Fibroblast of lung (primary cell): ENCODE measurements at places on chromosomes 13 and 19. TPM values are rescaled to one million over a fixed set of nuclear protein-coding genes. Genes with fewer than 3 reads are reported as not detected.

MAB21L1 gene
- 0.77 and 2.0 TPM in 2 replicates for total RNA-seq

DNA sequence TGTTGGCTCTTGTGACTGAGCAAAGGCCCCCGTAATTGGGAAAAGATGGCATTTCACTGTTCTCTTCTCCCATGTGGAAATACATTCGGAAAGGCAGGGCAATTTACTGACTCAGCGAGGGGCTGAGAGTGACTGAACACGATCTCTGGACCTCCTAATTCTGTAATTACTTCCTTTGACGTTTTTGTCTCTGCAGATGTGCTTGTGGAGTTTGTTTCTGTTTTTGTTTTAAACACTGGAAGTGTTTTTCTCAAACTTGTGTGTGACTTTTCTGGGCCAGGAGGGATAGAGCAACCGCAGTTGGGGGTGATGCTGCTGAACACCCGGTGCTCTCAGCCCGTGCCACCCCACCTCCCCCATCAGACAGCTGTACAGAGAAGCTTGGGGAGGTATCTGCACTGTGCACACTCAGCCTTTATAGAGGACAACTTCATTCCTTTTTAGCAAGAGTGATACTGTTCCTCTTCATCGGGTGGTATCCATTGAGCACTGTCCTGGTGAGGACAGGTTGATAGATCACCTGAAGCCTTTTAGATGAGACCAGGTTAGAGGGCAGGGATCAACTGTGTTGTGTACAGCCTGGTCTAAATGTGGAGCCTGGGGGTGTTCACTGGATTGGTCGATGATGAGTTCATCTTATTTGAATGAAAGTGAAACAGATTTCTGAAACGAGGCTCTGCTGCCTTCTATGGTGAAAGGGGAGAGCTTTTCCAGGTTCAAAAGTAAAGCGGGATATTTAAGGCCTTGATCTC is 117.4 kb downstream of the ESD start:
- H3K27me3 ChIP-seq = no peaks in the 10 kb centered on the region
- peak; percentile 76 for DNase-seq
- no peaks in the 10 kb centered on the region for H3K36me3 ChIP-seq
- peak overlapping the region; percentile 41 for H3K4me3 ChIP-seq
- H3K4me1 ChIP-seq = peaks cover 10% of the 10 kb centered on the region
- H3K27ac ChIP-seq = peak overlapping the region; percentile 91

DNA sequence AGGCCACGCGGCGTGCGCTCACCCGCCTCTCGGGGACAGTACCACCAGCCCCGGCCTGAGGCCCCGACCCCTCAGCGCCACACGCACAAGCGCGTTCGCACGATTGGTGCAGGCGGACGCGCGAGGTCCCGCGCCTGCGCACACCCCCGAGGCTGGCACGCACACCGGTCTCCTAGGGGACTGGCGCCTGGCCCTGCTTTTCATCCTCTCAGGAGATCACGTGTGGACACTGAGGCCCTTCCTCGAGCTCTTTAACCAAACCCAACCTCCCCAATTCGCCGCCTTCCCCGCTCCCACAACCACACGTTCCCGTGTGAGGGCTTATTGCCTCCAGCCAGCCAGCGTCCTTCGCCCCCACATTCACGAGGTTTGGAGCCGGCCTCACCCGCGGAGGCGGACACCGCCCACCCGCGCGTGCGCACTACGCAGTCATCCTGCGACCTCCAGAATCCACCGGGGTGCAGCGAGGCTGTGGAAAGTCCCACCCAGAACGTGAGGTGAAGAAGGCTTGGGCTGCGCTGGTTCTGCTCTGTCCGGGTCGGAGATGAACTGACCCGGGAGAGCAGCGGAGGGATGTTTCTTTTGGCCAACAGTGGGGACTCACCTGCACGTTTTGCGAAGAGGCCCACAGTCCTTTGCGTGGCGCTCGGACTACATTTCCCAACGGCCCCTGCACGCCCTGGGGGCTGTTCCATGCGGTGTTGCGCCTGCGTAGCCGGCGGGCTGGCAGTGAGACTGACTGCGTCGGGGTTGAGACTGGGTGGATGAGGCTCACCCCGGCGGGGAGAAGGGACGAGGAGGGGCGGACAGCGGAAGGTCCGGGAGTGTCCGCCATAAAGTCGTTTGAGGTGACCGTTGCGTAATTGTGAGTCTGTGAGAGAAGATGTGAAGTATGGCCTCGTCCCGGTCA is 539 bp upstream of the ZNF667 start:
- H3K27ac ChIP-seq = peak overlapping the region; percentile 75
- no peaks in the 10 kb centered on the region for H3K4me1 ChIP-seq
- H3K36me3 ChIP-seq = no peaks in the 10 kb centered on the region
- H3K4me3 ChIP-seq = peak overlapping the region; percentile 83
- no peaks in the 10 kb centered on the region for H3K27me3 ChIP-seq

TMEM221 gene
- total RNA-seq = under 0.01 and 0.17 TPM in 2 replicates

DNA sequence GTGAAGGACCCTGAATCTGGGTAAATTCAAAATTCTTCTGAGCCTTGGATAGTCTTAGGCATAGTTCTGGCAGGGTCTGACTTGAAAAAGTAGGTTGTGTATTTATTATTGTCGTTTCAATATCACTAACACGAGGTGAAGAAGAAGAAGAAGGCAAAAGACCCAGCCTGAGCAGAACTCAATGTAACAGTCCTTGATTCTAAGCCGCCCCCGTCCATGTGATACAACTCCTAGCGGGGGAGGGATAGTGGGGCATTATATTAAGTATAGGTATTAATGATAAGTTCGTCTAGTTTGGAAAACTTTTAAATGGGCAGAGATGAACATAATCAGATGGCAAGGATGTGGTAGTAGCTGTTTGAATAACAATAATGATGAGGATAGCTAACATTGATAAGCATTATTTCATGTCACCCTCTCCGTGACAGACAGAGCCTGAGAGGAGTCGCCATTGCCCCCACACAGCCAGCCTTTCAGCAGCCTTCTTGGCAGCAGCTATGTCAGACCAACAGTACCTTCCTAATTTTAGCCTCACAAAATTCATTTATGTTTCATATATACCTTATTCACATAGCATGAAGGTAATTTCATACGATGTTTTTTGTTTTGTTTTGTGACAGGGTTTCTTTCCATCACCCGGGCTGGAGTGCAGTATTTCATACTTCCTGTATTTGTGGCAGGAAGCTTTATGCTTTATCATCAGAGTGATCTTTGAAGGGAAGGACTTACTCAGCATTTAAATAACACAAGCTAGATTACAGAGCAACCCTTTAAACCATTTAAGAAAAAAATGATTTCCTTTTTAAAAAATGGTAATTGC is 64.4 kb upstream of the NPAS1 start:
- H3K4me1 ChIP-seq = peaks cover 20% of the 10 kb centered on the region
- no peaks in the 10 kb centered on the region for H3K27me3 ChIP-seq
- peaks cover 2% of the 10 kb centered on the region for H3K36me3 ChIP-seq
- peak; percentile 69 for DNase-seq

VMAC gene
- 6.4 and 8.3 TPM in 2 replicates for total RNA-seq

- no peaks in the 10 kb centered on the region for H3K27me3 ChIP-seq
- peaks cover 5% of the 10 kb centered on the region for H3K4me1 ChIP-seq
- H3K27ac ChIP-seq = peak overlapping the region; percentile 89
- peak overlapping the region; percentile 94 for H3K4me3 ChIP-seq
Measured at GRCh38 chr13:99501848-99502301, 603 bp downstream of the TM9SF2 start.

TRPC4 gene
- 1.7 and 2.6 TPM in 2 replicates for total RNA-seq

- DNase-seq = no peak
- H3K36me3 ChIP-seq = no peaks in the 10 kb centered on the region
- no peak overlapping the region for H3K4me3 ChIP-seq
Measured at GRCh38 chr13:81199956-81200355, 859.0 kb upstream of the SPRY2 start.

GRCh38 chr13:95083758-95084157 is 217.5 kb downstream of the ABCC4 start:
- peak; percentile 83 for DNase-seq
- H3K4me1 ChIP-seq = peaks cover 4% of the 10 kb centered on the region
- H3K36me3 ChIP-seq = no peaks in the 10 kb centered on the region
- no peak overlapping the region for H3K4me3 ChIP-seq

GRCh38 chr19:34313188-34313587 is 51.8 kb upstream of the GPI start:
- no peak overlapping the region for H3K4me3 ChIP-seq
- H3K27ac ChIP-seq = no peak overlapping the region
- H3K4me1 ChIP-seq = peaks cover 16% of the 10 kb centered on the region
- peak; percentile 52 for DNase-seq

GRCh38 chr19:58009666-58010301 is 7.2 kb upstream of the ZNF606 start:
- H3K4me1 ChIP-seq = no peaks in the 10 kb centered on the region
- DNase-seq = peak; percentile 81
- no peaks in the 10 kb centered on the region for H3K27me3 ChIP-seq
- peak overlapping the region; percentile 47 for H3K27ac ChIP-seq
- peak overlapping the region; percentile 56 for H3K4me3 ChIP-seq
- H3K36me3 ChIP-seq = peaks cover 3% of the 10 kb centered on the region

PPP1R13L gene
- total RNA-seq = 1.5 and 3.0 TPM in 2 replicates

ATCAY gene
- not detected in 2 replicates for total RNA-seq

- H3K4me3 ChIP-seq = peak overlapping the region; percentile 93
- peaks cover 10% of the 10 kb centered on the region for H3K4me1 ChIP-seq
- no peaks in the 10 kb centered on the region for H3K27me3 ChIP-seq
Measured at GRCh38 chr13:50080203-50080910, 65.1 kb downstream of the KCNRG start.

LRRC4B gene
- 0.17 and 0.26 TPM in 2 replicates for total RNA-seq

DNA sequence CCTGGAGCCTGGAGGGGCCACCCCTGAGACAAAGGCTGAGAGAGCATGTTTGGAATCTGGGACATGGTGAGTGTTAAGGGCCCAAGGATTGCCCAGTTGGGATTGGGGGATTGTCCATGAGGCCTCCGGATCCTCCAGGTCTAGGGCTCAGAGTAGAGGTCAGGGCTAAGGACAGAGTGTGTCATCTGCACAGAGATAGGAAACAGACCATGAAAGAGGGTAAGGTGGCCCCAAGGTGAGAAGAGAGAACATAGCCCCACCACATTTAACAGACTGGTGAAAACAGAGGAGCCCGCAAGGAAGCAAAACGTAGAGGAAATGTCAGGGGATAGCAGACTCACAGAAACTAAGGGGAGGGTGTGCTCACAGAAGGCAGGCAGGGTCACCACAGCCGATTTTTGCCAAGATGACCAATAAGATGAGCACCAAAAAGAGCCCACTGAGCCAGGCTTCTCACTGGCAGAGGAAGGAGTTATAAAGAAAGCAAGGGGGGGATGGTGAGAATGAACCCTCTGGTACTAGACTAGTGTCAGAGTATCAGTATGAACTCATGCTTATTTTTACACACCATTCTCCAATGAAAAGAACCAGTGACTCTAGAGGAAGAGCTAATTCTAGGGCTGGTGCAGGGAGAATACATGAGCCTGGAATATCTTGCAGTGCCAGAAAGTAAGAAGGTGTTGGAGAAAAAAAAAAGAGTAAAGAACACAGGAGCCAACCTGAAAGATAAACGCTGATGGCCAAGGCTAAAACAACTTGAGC is 17.5 kb downstream of the DYRK1B start:
- DNase-seq = no peak
- no peak overlapping the region for H3K4me3 ChIP-seq
- H3K27me3 ChIP-seq = no peaks in the 10 kb centered on the region
- H3K4me1 ChIP-seq = no peaks in the 10 kb centered on the region
- no peak overlapping the region for H3K27ac ChIP-seq
- no peaks in the 10 kb centered on the region for H3K36me3 ChIP-seq

- H3K36me3 ChIP-seq = no peaks in the 10 kb centered on the region
- no peaks in the 10 kb centered on the region for H3K4me1 ChIP-seq
- no peak for DNase-seq
- H3K27ac ChIP-seq = no peak overlapping the region
Measured at GRCh38 chr13:25494698-25495411, 123.1 kb downstream of the ATP8A2 start.
